ENCODE measurements at places on chromosomes 1 and 21.
A peak's percentile ranks its signal among the peaks of the same experiment; 100 is the strongest.

DNA sequence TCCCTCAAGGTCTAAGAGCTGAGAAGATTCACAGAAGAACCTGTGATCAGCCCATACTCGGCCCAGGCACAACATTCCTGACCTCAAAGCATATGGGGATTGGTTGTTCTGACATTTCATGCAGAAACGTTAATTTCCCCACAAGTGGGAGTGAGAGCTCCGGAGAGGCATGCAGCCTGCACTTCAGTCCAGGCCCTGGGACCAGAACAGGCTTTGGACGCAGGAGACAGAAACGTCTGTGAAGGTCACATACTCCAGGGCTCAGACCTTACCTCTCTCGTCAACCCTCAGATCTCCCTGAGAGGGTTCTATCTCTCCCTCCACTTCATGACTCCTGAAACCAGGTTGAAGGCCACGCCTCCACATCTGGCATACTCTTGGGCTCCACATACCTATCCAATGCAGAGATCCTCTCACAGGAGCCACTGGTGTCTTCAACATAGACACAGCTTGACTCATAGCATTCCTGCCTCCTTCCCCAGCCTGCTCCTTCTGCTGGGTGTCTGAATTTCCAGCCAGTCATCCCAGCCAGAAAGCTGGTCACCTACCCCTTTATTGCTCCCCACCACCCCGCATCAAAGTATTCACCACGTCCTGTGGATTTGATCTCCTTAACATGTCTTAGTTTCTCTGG, 149.2 kb downstream of the OMA1 start:
- DNase-seq, result no peak

DNA sequence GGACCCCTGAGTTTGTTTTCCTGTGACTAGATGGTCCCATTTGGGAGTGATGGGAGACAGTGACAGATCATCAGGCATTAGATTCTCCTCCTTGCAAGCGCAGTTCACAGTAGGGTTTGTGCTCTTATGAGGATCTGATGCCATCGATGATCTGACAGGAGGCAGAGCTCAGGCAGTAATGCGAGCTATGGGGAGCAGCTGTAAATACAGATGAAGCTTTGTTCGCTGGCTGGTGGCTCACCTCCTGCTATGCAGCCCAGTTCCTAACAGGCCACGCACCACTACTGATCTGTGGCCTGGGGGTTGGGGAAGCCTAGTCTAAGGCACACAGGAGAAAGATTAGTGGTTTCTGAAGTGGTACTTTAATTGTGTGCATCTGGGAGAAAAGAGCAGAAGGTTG, 7.1 kb upstream of the PLPP3 start:
- DNase-seq, result no peak

DNA sequence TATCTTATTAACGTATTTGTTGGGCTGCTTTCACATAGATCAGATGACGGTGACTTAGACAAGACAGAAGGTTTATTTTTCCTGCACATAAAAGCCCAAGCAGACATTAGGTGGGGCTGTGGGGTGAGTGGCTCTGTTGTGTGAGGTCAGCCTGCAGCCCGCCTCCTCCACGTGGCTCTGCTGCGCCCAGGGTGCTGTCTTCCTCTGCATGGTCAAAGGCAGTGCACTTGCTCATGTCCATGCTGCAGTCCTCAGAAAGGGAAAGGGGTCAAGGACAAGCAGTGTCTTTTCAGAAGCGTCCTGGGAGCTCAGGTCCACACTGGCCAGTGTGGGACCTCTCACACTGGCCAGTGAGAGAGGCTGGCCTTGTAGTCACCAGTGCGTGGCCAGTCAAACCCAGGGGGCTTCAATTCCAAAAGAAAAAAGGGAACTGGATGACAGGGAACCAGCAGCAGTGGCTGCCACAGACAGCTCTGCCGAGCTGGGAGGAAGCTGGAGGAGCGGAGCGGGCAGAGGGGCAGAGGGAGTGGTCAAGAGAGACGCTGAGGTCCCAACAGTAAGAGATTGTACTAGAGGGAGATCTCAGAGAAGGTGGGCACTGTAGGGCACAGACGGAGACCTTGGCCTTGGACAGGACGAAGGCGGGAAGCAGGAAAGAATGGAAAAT, 35.9 kb upstream of the SLC45A1 start:
- no peak for DNase-seq

- no peak for DNase-seq
These were observed 171.6 kb upstream of the EDN2 start for GRCh38 chr1:41656068-41656467.

- peak; percentile 91 for DNase-seq
These were observed 87.8 kb downstream of the PRKAB2 start for GRCh38 chr1:147084273-147085096.

- DNase-seq, result no peak
These were observed 52.9 kb downstream of the CNIH3 start for GRCh38 chr1:224668984-224669383.

DNA sequence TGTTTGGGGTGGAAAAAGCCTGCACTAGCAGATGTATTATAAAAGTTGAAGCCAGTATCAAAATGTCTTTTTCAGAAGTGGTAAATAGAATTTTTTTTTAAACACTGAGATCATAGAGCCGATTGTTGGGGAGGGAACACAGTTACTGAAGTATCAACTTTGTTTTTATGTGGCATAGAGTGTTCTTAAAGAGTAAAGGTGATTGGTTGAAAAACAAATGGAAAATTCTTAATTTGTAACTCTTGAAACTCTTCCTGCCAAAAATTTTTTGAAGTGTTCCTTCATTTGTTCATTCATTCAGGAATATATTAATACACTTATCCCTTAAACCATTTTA, 83.3 kb downstream of the DISP1 start:
- DNase-seq, result no peak

GRCh38 chr1:85962457-85962856, 194.1 kb downstream of the COL24A1 start:
- no peak for DNase-seq

GRCh38 chr1:43582162-43582566, 51.5 kb downstream of the PTPRF start:
- DNase-seq, result peak; percentile 38

DNA sequence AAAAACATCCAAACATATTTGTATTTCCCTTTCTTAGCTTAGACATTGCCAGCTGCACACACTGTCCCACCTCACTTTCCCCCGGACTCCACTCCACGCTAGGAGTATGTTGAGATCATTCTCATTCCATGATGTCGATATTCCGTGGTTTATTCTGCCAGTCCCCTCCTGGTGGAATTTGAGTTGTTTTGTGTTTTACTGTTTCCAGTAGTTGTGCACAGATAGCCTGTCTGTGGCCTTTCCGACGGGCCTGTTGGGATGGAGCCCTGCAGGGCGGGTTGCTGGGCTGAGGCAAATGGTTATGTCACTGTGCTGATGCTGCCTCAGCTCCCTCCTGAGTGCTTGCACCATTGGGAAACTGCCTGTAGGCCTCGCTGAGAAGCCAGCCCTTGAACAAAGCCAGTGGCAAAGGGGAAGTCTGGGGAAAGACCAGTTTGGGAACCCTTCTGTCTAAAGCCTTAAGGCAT, 12.8 kb downstream of the TRAPPC10 start:
- DNase-seq, result no peak

Data from WERI-Rb-1 (cell line).